Adrenal gland (tissue), 19 donors: ENCODE measurements at places on chromosomes 2 and 18.
A peak's percentile ranks its signal among the peaks of the same experiment; 100 is the strongest.

- no peak for DNase-seq
Measured at GRCh38 chr2:39434233-39434897, 2.7 kb downstream of the MAP4K3 start.

GRCh38 chr18:67261931-67262552, 254.5 kb downstream of the DSEL start:
- DNase-seq: no peak

DNA sequence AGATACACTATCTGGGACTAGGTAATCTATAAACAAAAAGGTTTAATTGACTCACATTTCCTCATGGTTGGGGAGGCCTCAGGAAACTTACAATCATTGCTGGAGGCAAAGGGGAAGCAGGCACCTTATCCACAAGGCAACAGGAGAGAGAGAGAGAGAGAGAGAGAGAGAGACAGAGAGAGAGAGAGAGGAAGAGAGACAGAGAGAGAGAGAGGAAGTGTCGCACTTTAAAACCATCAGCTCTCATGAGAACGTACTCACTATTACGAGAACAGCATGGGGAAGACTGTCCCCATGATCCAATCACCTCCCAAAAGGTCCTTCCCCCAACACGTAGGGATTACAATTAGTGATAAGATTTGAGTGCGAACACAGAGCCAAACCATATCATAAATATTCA, 253.5 kb upstream of the TRIB2 start:
- DNase-seq: no peak

DNA sequence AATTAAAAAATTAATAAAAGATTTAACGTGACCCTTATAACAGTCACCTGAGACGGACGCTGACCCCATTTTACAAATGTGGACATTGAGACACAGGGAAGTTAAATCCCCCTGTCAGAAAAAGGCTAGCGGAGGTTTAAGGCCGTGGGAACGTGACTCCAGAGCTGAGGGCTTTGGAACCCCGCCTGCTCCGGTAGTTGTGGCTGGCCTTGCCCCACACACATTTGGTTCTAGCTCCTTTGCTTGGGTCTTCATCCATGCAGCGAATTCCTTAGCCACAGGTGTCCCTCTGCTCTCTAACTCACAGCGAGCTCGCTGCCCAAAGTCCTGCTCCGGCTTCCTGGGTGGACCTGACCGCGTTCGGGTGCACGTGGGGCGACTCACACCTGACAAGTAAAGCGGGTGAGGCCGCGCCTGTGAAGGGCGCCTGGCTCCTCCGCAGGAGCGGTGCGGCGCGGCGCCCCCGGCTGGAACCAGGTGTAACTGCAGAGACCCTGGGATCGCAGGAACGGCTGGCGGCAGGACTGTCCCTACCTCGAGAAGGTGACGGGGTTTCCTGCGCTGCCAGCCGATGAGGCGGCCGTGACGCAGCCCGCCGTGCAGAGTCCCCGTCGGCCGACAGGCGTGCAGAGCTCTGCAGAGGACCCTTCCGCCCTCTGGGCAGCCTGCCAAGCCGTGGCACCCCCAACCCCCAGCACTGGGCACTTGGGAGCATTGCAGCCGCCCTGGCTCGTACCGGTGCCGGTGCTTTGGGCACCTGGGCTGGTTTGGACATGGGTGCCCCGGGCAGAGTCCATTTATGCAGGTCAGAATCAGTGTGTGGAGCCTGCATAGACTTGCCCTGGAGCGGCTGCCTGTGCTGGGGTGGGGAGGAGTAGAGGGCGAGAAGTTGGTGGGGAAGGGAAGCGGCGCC, 2.4 kb upstream of the PROC start:
- DNase-seq: peak; percentile 82

DNA sequence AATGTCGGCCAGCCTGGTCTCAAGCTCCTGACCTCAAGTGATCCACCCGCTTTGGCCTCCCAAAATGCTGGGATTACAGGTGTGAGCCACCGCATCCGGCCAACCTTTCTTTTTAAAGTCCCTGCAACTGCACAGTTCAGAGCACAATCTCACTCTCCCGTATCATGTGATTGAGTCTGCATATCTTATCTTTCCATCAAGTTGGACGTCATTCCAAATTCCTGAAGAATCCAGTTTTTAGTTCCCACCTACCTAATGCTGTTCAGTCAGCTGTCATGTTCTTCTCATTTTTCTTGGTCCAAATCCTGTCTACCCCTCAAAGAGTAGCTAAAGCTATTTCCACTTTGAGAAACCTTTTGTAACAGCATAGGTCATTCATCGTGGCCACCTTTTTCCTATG, 110.8 kb upstream of the FBXO11 start:
- no peak for DNase-seq

DNA sequence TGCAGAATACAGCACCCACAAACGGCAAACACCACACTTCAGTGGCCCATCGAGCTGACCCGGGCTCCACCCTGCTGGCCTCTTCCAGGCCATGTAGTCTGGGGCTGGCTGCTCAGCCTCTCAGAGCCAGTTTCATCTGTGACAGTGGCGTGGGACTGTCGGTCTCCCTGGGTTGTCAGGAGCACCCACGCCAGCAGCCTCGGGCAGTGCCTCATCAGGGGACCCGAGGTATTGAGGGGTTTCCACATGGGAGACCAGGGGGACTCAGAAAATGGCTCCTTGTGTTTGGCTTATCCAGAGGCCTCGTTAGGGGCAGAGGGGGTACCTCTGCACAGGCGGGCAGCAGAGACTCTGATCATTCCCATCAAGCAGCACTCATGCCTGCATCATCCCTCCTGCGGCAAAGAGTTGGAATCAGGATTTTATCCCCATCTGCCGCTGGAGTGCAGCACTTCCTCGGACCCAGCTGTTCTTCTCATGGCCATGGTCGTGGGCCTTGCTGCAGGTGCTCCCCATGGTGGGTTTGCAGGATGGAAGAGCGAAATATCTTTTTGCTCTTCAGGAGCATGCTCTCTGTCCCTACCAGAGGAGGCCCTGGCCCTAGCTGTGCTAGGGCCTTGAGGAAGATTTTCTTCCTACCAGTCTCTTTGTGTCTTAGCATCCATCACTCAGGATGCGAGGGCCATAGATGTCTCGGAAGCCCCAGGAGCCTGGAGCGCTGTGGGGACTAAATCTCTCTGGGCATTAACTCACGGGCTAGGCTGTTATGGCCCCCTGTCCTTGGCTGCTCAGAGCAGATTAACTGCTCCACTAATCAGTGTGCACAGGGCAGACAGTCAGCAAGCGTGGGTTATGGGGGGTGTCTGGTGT, 100.8 kb downstream of the CLIP4 start:
- DNase-seq: no peak

- DNase-seq: no peak
Measured at GRCh38 chr18:45478889-45479288, 136.4 kb upstream of the SLC14A2 start.
